Right kidney (tissue), 9 donors: ENCODE measurements at places on chromosomes 1 and 21.

DNA sequence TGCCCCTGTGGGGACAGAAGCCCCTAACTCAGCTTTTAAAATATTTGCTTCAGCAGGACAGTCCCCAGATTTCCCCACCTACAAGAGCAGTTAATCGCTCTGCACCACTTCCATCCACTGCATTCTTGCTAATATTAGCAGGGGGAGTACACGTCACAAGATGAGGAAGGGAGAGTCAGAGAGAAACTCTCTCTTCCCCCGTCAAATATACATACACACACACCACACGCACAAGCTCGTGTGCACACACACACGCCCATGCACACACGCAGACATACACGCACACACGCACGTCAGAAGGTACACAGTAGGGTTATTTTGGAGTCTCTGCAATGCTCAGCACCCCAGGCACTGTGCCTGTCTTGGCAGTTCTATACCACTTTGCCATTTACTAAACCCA is 2.1 kb downstream of the CLCA1 start:
- DNase-seq, result no peak

DNA sequence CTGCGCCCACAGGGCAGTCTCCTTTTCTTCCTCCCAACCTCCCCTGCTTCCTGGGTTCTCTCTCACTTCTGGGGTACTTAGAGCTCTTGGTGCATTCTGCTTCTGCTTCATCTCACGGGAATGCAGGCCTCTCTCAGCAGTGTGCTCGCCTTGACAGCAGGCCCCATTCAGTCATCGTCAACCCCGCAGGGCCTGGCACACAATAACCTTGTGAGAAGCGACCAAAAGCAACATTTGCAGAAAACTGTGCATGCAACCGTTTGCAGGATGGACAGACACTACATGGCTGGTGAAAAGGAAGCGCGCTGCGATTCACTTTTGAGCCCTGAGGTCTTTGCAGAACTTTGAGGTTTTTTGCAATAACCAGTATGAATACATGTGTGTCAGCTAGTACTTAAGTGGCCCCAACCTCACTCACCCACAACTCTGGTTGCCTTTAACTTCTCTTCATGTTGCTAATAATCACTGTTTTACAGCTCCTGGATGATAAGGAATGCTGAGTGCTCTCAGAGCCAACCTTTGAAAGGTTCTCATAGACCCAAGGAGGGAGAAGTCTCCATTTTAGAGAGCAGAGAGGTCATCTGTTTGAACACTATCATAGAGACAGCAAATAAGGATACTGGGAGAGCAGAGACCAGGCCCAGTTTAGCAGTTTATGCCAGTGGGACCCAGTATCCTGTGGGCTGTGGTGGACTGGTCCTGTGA is 2.5 kb upstream of the CD160 start:
- DNase-seq, result no peak

DNA sequence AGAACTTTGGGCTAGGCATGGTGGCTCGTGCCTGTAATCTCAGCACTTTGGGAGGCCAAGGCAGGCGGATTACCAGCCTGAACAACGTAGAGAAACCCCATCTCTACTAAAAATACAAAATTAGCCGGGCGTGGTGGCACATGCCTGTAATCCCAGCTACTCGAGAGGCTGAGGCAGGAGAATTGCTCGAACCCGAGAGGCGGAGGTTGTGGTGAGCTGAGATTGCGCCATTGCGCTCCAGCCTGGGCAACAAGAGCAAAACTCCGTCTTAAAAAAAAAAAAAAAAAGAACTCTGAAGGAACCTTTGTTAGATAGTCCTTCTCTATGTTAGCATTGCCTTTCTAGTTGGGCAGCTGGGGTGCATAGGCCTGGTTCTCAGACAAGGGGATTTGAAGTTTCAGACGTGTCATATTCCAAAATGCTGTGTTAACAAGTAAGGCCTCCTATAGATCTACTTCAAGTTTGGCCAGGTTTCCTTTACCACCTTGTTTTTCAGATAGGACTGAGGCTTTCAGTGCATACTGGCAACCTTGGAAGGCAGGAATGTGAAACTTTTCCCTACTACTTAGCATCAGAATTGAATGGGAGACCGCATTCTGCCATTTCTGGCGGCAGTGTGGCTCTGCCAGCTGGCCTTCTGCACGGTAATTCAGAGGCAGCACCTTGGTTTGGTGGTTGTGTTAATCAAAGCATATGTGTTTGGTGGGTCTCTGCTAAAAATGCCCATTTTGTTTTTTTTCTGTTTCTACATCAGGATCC is 6.1 kb downstream of the UQCRH start:
- no peak for DNase-seq

- DNase-seq, result no peak
Observed at GRCh38 chr1:45430490-45430889, 60.5 kb downstream of the TESK2 start.

DNA sequence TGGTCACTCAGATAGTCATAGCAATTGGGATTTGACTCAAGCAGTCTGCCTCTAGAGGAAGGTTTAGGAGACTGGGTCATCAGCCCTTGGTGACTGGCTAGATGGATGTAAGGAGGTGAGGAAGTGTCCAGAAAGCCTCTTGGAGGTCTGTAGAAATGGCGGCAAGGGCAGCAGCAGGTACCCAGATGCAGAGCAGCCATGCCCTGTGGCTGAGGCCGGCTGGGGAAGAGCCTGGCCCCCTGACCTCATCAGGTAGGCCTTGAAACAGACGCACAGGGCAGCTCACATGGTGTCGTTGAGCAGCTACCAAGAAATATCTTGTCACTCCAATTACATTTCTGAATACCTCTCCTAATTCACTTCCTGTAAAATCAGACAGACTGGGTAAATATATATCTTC is 98.2 kb downstream of the DMRTB1 start:
- DNase-seq, result no peak

DNA sequence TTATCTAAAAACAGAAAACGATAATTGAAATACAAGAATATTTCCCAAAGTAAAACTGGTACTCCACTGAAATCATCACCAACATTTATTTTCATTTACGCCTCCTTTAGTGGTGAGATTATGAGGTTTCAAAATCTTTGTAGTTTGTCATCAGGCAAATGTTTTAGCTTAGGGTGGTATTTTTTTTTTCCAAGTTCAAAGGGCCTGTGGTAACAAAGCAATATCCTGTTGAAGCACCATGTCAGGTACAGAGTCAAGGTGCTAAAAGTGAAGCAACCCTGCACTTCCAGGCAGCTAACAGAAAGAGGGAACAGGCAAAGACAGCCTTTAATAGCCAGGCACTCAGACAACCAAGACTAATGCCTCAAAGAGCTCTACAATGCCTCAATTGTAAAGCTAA is 89.2 kb downstream of the JAK1 start:
- DNase-seq, result no peak

DNA sequence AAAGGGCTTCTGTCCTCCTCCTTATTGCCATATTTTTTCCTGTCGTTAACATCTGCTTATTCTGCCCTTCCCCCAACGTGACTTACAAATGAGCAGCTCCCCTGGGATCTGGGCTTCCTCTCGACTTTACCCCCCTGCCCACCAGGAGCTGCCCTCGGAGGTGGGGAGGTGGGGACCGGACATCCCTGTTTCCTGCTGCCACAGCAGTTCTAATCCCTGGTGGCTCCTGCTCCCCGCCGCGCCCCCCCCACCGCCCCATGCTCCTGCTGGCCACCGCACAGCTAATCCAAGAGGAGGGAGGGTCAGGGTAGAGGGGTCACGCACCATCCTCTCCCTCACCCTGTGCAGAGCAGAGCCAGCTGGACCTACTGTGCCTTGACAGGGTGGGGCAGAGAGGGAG is 4.4 kb upstream of the SLC27A3 start:
- DNase-seq, result no peak

GRCh38 chr1:121517586-121518230 is 332.9 kb downstream of the SRGAP2C start:
- no peak for DNase-seq
